ENCODE measurements at places on chromosomes 4 and X. TPM values are rescaled to one million over a fixed set of nuclear protein-coding genes. Genes with fewer than 3 reads are reported as not detected.

The TREX2 gene
- 0.83 TPM for total RNA-seq

The FANCB gene
- 6.0 TPM for total RNA-seq

DNA sequence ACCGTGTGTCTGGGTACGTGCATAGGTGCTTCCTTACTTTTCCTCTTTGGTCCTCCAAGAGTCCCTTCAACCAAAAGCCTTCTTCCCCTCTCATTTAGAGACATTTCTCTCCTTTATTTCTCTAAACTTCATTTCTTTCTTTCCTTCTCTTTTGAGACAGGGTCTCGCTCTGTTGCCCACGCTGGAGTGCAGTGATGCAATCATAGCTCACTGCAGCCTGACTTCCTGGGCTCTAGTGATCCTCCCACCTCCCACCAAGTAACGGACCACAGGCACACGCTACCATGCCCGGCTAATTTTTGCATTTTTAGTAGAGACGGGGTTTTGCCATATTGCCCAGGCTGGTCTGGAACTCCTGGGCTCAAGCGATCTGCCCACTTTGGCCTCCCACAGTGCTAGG, 42.2 kb downstream of the ACOX3 start:
- no peak for DNase-seq

The SUPT20HL1 gene
- not detected for total RNA-seq
